ENCODE measurements at places on chromosomes 4 and X. TPM values are rescaled to one million over a fixed set of nuclear protein-coding genes. Genes with fewer than 3 reads are reported as not detected.

The SPP1 gene
- total RNA-seq = 30.6 TPM

The BGN gene
- total RNA-seq = 0.45 TPM

The FABP2 gene
- total RNA-seq = not detected

The AFF2 gene
- 1.0 TPM for total RNA-seq

The ARL9 gene
- total RNA-seq = not detected

The SPANXC gene
- total RNA-seq = 7.5 TPM

The CTAG1B gene
- total RNA-seq = 11.9 TPM
